IMR-90 (cell line): ENCODE measurements at places on chromosomes 12 and 14. TPM values are rescaled to one million over a fixed set of nuclear protein-coding genes. Genes with fewer than 3 reads are reported as not detected.

GRCh38 chr12:103077108-103077773 lies 119.8 kb downstream of the ASCL1 start:
- DNase-seq, result no peak

- DNase-seq, result no peak
These were observed 305.1 kb upstream of the GARIN2 start for GRCh38 chr14:66884149-66884548.

- DNase-seq, result no peak
These were observed 67.9 kb upstream of the FBRSL1 start for GRCh38 chr12:132422040-132422380.

- no peak for DNase-seq
These were observed 71.3 kb upstream of the PSMA6 start for GRCh38 chr14:35220920-35221319.

GRCh38 chr12:64083285-64084210 lies 138.5 kb downstream of the KICS2 start:
- peak; percentile 95 for DNase-seq

GRCh38 chr12:26520869-26521268 lies 312.1 kb downstream of the ITPR2 start:
- no peak for DNase-seq

DNA sequence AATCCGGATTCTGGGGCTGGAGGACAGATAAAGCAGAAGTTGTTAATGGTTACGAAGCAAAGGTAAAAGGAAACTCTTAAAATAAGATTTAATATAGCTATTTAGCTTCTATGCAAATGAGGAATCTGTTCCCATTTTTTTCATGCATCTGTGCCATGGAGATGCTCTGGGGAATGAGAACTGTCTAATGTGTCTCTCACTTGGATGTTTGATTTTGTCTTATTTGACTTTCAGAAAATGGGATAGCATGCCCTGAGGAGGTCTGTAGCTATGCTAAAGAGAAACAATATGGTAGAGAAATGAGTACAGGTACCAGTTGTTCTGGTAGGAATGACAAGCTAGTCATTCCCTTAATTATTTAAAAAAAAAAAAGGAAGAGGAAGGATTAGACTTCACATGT lies 24.3 kb downstream of the C12orf76 start:
- no peak for DNase-seq

GRCh38 chr14:95686935-95687334 lies 709 bp downstream of the TCL1B start:
- DNase-seq, result no peak

DNA sequence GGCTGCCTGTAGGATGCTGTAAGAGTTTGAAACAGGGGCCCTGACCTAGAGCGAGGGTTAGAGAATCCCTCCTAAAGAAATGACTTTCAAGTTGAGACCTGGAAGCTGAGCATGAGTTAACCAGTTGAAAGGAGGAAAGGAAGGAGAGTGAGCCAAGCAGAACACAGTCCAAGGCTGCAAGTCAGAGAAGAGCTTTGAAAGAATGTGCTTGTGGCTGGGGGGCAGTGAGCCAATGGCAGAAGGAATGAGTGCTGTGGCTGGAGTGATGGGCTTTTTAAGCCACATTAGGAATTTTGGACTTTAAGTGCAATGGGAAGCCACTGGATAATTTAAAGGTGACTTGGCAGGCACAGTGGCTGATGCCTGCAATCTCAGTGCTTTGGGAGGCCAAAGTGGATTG lies 18.1 kb downstream of the CDKN1B start:
- DNase-seq, result no peak

GRCh38 chr14:53792909-53793308 lies 163.7 kb downstream of the BMP4 start:
- DNase-seq, result no peak

GRCh38 chr12:62256408-62257096 lies 3.7 kb upstream of the USP15 start:
- peak; percentile 36 for DNase-seq

DNA sequence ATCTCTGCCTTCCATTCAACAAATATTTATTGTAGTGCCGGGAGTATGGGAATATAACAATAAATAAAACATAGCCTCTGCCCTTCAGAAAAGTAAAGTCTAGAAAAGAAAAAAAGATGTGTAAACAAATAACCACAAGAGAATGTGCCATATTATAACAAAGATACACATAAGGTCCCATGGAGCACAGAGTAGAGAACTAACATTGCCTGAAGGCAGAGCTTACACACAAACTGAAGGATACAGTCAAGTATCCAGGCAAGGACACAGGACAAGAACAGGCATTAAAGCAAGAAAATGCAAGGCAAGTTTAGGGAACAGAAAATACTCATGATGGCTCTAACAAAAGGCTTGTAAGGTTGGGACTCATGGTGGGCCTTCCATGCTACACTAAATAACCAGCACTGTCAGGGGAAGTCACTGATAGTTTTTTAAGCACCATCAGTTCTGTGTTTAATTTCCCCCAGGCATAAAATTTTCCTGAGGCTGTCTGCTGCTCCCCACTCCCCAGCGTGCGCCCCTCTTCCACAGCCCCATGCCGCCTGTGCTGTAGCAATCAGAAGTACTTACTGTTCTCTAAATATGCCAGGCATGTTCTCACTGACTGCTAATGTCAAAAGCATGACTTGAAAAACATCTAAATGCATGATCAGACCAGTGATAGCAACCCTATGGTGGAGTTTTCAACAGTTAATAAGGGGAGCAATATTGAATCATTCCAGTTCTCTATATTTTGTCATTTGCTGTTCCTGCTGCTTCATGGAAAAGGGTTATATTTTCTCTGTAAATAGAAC lies 77.8 kb downstream of the ANKS1B start:
- no peak for DNase-seq

GRCh38 chr12:65632131-65632855 lies 192.0 kb upstream of the HMGA2 start:
- DNase-seq, result peak; percentile 75

DNA sequence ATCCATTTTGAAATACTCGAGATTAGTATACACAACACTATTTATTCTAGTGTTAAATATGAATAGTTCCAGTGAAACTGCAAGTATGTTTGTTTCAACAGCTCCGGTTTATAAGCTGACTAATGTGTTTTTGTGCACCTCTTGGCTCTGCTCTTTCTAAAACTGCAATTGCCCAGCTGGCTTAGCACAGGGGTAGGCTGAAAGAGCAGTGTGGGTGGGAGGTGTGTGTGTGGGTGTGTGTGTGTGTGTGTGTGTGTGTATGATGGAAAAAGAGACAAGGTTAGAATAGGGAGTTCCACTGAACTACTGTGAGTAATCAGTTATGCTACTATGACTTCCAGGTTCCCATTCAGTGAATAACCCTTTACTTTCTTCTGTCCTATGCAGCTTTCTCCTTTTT lies 37.8 kb upstream of the DDHD1 start:
- DNase-seq, result peak; percentile 12

- DNase-seq, result no peak
These were observed 373.3 kb downstream of the MDGA2 start for GRCh38 chr14:47302121-47302520.

GRCh38 chr14:34943506-34943905 lies 39.3 kb upstream of the SRP54 start:
- DNase-seq, result no peak

GRCh38 chr14:69629225-69630127 lies 18.1 kb downstream of the SUSD6 start:
- peak; percentile 50 for DNase-seq

GRCh38 chr12:110913119-110914056 lies 7.0 kb downstream of the MYL2 start:
- no peak for DNase-seq

DNA sequence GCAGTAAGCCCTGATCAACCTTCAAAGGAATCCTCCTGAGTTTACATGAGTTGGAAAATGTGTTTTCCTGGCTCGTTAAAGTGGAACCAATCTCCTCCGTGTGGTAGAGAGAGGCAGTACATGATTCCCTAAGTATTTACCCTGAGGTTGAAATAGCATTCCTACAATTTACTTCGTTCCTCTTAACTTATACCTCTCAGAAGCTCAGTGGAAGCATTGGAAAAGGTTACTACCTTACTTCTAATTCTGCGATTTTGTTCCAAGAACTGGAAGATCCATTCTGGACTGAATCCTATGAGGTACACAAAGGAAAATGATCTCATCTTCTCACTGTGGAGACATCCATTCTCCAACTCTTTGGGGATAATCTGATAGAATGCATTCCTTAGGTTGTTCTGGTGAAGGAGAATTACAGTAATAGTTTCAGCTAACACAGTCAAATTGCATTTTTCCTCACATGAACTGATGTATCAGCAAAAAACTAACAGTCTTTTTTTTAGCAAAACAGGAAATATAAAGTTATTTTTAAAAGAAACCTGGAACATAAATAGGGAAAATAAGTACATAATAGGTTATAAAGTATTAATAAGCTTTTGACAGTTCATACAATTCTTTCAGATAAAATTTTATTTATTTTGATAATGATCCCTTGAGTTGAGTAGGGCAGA lies 475.6 kb downstream of the PDZRN4 start:
- peak; percentile 20 for DNase-seq

- DNase-seq, result no peak
These were observed 8.9 kb downstream of the CDKN1B start for GRCh38 chr12:12725956-12726554.

DNA sequence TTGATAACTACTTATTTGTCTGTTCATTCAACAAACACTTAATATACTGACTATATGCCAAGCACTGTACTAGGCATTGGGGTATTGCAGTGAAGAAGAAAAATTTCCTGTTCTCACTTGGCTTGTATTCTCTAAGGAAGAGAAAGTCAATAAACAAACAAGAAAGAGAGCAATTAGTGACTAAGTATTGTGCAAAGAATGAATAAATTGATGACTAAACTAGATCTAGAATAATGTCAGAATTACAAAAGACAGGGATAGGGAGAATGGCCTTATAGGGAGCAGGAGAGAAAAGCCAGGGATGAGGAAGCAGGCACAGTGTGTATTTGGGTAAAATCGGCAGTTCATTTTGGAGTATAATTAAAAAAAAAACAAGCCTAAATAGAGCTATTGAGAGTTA lies 4.2 kb upstream of the LIN7A start:
- no peak for DNase-seq

- DNase-seq, result peak; percentile 68
These were observed 215.8 kb upstream of the DIO2 start for GRCh38 chr14:80427101-80427500.

GRCh38 chr14:54087376-54087775 lies 130.8 kb upstream of the BMP4 start:
- no peak for DNase-seq

The TMPRSS12 gene
- total RNA-seq, result not detected in 2 replicates

The AMN gene
- total RNA-seq, result under 0.01 TPM in 1 of 2 replicates, not detected in the other

The LMNTD1 gene
- 4.3 and 4.7 TPM in 2 replicates for total RNA-seq

The TGM1 gene
- total RNA-seq, result 0.56 and 0.72 TPM in 2 replicates

The OTUB2 gene
- total RNA-seq, result 2.2 and 2.5 TPM in 2 replicates

The FBLN5 gene
- total RNA-seq, result 9.7 and 10.6 TPM in 2 replicates

The RASSF8 gene
- 50.5 and 50.8 TPM in 2 replicates for total RNA-seq

The ASB2 gene
- 0.54 and 0.83 TPM in 2 replicates for total RNA-seq

The VRK1 gene
- 19.9 and 41.7 TPM in 2 replicates for total RNA-seq

The SOX5 gene
- total RNA-seq, result 11.9 and 13.1 TPM in 2 replicates

The AVPR1A gene
- not detected in 2 replicates for total RNA-seq

The DENND5B gene
- total RNA-seq, result 11.9 and 13.4 TPM in 2 replicates
